ENCODE measurements at places on chromosomes 3 and 15.
A peak's percentile ranks its signal among the peaks of the same experiment; 100 is the strongest.

DNA sequence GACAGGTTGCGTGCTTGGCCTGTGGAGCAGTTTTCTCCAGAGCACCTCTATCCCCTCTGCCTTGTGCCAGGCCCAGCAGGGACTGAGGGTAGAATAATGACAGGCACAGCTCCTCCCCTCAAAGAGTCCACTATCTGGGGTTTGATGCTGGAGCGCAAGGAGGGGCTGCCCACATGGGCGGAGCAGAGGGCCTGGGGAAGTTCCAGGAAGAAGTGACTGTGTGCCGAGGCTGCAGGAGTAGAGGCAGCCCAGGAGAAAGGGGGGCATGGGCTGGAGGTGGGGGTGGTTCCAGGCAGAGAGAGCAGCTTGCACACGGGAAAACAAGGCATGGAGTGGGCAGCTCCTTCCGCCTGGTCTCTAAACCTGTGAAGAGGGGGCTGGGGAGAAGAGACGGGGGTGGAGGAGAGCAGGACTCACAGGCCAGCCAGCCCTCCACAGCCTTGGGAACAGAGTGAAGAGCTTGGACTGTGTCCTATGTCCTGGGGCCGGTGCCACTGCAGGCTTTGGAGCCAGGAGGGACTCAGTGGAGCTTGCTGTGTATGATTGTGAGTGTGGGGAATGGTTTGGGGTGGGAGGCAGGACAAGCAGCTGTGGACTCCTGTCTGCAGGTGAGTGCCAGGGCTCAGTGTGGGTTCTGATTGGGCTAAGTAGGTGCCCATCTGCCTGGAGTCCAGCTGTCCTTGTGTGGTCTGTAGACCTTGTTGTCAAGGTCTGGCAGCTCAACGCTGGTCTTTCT lies 48.1 kb downstream of the APBA2 start:
- DNase-seq: no peak

DNA sequence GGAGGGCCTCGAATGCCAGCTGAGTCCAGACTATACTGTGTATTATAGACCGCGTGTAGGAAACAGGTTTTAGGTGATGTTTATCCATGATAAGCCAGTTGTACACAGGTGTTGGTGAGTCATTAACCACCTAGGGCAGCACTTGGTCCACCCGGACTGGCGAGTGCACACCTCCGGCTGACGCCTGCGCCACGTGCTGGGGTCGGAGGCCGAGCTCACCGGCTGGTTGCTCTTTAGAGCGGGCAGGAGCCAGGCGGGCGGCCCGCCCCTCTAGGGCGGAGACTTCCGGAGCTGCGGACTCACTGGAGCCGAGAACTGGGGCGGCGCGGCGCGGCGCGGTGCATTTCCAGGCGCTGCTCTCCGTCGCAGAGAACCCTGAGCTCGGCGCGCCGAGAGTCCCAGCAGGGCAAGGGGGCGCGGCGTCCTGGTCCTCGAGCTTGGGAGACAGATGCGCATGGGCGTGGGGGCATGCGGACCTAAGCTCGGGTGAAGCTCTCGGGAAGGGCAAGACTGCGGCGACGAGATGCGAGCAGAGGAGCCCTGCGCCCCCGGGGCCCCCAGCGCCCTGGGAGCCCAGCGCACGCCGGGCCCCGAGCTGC lies at the start of gene ESYT3:
Gene ESYT3, plus strand, starts transcription at position 341 of the 599 bp plus-strand sequence. Its CDS starts 183 bp downstream, at position 524.
- DNase-seq: peak; percentile 7

- no peak for DNase-seq
These were observed 18.1 kb downstream of the CSPG4 start for GRCh38 chr15:75694241-75695182.

- no peak for DNase-seq
These were observed 48.7 kb downstream of the MYO5C start for GRCh38 chr15:52246686-52247431.

DNA sequence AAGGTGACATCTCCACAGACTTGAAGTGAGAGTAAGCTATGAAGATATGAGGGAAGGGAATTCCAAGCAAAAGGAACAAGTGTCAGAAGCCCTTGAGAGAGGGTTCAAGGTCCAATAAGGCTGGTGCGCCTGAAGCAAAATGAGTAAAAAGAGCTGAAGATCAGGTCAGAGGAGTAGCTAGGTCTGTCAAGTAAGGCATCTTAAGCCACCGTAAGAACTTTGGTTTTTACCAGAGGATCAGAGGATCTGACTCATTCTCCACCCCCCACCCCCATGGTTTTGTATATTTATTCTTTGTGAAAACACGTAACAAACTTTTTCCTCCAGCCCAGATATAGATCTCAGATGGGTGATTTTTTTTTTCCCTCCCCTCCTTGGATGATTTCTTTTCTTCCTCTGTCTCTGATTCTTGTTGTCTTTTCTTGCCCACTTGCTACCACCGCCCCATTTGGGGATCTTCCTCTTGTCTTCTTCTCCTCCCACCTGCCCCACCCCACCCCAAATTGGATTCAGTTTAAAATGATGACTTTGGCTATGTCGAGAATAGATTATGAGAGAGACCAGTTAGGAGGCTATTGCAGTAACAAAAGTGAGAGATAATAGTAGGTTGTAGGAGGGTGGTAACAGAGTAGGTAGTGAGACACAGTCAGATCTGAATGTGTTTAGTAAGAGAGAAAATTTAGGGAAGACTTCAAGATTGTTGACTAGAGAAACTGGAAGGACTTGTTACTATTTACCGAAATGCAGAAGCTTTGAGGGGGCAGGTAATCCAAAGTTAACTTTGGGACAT lies 6.1 kb downstream of the TRMT10C start:
- DNase-seq: no peak

DNA sequence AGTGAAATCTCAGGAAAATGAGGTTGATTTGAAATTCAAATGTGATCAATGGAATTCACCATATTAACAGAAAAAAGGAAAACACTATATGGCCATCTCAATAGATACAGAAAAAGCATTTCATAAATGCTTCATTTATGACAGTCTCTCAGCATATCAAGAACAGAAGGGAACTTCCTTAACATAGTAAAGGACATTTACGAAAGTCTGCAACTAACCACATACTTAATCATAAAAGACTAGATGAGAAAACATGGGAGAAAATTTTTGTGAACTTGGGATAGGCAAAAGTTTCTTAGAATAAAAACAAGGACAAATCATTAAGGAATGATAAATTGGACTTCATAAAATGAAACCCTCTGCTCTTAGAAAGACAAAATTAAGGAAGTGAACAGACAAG lies 24.7 kb upstream of the TIPARP start:
- no peak for DNase-seq

DNA sequence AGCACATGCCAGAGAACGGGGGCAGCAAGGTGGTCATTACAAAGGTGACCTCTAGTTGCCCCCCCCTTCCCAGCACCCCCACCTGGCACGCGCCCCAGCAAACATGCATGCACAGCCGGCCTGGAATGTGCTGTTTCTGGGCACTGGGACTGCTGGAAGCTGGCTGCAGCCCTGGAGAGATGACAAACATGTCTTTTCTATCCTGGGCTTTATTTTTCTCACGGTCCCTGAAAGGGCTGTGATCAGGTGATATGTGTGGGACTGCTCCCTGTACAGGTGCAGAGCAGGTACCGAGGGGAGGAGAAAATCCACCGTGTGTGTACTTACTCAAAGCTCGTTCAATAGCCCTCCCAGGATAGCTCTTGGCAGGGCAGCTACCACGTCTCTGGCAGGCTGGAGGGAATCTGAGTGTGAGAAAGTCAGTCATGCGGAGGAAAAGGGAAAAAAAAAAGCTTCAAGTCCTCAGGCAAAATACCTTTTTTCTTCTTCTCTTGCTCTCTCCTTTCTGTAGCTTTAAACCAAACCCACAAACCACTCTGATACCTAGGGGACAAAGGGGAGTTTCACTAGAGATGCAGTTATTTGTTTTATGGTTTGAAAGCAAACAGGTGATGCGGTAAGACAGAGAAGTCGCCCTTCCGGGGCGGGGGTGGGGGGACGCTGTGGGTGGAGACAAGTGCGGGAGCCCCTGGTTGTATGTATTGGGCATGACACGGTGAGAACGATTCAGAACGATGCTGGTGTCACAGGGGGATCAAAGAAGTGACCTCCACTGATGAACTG lies 5.0 kb upstream of the HES1 start:
- DNase-seq: no peak

Data from T-helper 17 cell (primary cell).